ENCODE measurements at places on chromosomes 7 and 10.

GRCh38 chr7:70733090-70733489 is 398.9 kb upstream of the GALNT17 start:
- no peak for DNase-seq

- no peak for DNase-seq
Observed at GRCh38 chr10:3169271-3169670, 3.3 kb downstream of the PITRM1 start.

GRCh38 chr10:132957131-132957530 is 14.8 kb upstream of the CFAP46 start:
- DNase-seq, result no peak

- peak; percentile 87 for DNase-seq
Observed at GRCh38 chr10:132560241-132560731, 22.7 kb downstream of the INPP5A start.

DNA sequence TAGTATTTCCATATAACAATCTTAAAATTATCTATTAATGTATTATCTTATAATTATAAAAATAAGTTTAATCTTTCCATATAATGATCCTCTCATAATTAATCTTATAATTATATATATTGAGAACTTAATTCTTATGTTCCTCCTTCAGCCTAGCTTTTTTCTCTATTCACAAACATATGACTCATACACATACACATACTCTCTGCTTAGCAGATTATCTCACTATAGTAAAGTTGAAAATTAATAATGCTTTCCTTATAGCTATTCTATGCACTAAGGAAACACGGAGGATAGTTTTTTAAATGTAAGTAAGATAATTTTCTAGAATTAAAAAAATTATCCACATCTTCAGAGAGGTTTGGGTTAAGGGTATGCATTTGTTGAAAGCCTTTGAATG is 47.7 kb upstream of the ITGB8 start:
- peak; percentile 11 for DNase-seq

GRCh38 chr7:31006857-31007256 is 43.1 kb downstream of the GHRHR start:
- no peak for DNase-seq

DNA sequence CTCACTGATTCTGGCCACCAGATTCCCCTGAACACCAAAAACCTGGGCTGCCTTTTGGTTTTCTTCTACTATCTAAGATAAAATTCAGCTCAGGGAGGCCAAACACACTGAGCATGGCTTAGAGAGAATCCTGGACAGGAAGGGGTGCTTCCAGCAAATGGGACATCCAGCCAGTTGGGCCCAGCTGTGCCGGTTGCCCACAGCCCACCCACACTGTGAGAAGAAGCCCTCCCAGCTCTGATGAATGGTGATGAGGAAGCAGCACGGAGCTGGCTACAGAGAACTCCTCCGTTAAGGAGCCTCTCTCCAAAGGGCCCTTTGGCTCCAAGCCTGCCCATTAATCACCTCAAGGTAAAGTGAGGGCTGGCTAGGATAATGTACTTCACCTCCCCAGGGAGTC is 15.9 kb downstream of the LRRC18 start:
- no peak for DNase-seq

DNA sequence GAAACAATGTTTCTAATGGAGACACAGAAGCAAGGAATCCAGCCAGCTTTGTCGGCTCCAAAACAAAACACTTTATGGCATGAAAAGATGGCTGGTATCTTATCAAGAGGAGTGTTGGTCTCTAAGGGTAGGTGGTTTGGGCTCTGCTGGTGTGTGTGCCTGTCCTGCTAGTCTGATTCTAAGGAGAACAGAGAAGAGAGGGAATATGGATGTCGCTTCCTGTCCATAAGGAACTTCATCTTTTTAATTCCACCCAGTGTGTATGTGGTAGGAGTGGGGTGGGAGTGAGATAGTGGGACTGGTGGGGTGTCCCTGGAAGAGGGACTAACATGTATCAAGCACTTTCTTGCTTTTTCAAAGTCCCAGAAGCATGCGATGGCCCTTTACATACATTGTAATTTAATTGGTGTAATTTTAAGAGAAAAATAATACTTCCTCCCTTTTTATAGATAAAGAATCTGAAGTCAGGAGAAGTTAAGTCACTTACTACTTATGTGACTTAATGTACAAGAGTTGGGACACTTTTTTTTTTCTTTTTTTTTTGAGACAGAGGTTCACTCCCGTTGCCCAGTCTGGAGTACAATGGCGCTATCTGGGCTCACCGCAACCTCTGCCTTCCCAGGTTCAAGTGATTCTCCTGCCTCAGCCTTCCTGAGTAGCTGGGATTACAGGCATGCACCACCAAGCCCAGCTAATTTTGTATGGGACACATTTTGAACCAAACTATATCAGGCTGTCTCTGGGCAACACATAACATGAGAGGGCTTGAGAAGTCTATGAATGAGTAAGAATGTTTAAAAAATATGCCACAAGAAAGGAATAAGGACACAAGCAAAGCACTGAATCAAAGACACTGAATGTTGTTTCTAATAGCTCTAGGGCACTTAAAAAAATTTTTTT is 18.8 kb downstream of the NT5C3A start:
- no peak for DNase-seq

GRCh38 chr10:43215758-43216455 is 51.0 kb downstream of the RASGEF1A start:
- DNase-seq, result no peak
